ENCODE measurements at places on chromosomes 5 and 9. TPM values are rescaled to one million over a fixed set of nuclear protein-coding genes. Genes with fewer than 3 reads are reported as not detected.

The SYK gene
- total RNA-seq: 29.7 TPM

The C5orf52 gene
- not detected for total RNA-seq

The NPR3 gene
- total RNA-seq: 17.1 TPM

The BTNL9 gene
- not detected for total RNA-seq

The LTC4S gene
- total RNA-seq: 0.38 TPM

The VLDLR gene
- 26.9 TPM for total RNA-seq

The DRD1 gene
- total RNA-seq: not detected

The FAM151B gene
- total RNA-seq: 0.79 TPM

The OTP gene
- total RNA-seq: not detected

The SMIM23 gene
- total RNA-seq: not detected

All from bronchial epithelial cell (primary cell).